AG20443 (cell line): ENCODE measurements at places on chromosomes 2 and 18.
A peak's percentile ranks its signal among the peaks of the same experiment; 100 is the strongest.

GRCh38 chr2:63422556-63422955, 165.7 kb downstream of the WDPCP start:
- DNase-seq, result no peak

GRCh38 chr2:229350117-229350805, 79.2 kb upstream of the PID1 start:
- DNase-seq, result no peak

- DNase-seq, result no peak
These were observed 238.0 kb upstream of the COPS8 start for GRCh38 chr2:236847538-236848263.

- DNase-seq, result no peak
These were observed 26.0 kb downstream of the ATOH8 start for GRCh38 chr2:85779641-85780315.

- no peak for DNase-seq
These were observed 47.0 kb upstream of the SEMA4C start for GRCh38 chr2:96916646-96917543.

DNA sequence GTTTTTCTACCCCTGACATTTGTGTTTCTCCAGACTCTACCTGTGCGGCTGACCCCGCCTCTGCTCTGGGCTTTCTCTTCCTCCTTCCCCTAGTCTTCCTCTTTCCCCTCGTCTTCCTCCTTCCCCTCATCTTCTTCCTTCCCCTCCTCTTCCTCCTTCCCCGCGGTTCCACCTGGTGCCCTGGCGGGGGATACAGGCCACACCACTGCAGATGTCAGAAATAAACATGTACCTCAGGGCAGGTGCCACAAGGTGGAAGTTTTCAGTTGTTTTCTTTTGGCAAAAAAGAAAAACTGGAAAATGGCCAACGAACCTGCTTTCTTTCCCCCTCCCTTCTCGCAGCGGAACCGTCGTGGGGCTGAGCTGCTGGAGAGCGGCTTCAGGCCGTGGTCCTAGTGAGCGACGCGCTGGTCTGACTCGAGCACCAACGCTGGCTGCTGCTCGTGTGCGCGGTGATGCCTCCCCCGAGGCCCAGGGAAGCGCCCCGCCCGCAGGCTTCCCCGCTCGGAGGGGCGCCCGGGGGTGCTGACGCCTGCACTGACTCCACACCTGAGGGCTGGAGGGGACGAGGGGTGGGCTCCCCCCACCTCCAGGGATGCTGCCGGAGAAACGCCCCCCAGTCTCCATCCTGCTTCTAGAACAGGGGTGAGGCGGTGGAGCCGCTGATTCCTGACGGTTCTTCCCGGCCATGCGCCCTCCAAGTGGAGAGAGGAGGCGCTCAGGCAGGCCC, 83.7 kb upstream of the ZNF516 start:
- DNase-seq, result no peak

GRCh38 chr2:228180181-228181097, 1.0 kb downstream of the SPHKAP start:
- DNase-seq, result peak; percentile 11

GRCh38 chr18:23970161-23971096, 44.1 kb upstream of the TTC39C start:
- DNase-seq, result no peak

DNA sequence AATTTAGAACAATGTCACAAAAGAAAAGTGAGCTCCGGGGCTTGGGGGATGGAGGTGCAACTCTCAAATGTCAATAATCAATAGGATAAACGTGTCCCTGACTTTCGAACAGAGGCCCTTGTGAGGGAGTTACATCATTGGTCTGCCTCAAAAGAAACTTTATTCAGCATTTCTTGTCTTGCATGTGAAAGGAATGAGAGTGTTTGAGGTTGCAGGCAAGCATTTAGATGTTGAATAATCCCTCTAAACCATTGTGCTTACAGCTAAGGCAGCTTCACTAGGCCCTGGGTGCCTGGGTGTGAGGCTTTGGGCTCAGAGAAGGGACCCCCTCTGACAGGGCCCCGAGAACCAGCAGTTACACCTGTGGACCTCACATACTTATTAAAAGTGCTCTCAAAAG, 28.6 kb upstream of the FHL2 start:
- DNase-seq, result no peak

DNA sequence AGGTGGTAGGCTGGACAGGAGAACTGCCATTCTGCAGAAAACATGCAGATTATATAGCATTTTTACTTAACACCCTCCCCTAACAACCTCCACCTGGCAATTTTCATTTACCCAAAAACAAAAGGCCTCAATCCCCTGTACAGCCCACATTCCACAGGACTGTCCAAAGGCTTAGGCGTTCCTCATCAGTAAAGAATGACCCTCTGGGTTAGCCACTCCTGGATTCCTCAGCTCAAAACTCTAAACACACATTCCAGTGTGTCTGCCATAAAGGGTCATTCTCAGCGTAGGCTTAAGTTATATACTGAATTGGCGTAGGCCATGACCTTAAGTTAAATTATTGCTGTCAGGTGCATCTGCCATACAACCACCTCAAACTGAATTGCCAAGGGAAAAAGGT, 261.8 kb upstream of the CHAC2 start:
- no peak for DNase-seq

- DNase-seq, result no peak
These were observed 202.3 kb downstream of the FAM210A start for GRCh38 chr18:13524054-13524453.

GRCh38 chr2:88451811-88452564, 505 bp downstream of the FOXI3 start:
- no peak for DNase-seq

DNA sequence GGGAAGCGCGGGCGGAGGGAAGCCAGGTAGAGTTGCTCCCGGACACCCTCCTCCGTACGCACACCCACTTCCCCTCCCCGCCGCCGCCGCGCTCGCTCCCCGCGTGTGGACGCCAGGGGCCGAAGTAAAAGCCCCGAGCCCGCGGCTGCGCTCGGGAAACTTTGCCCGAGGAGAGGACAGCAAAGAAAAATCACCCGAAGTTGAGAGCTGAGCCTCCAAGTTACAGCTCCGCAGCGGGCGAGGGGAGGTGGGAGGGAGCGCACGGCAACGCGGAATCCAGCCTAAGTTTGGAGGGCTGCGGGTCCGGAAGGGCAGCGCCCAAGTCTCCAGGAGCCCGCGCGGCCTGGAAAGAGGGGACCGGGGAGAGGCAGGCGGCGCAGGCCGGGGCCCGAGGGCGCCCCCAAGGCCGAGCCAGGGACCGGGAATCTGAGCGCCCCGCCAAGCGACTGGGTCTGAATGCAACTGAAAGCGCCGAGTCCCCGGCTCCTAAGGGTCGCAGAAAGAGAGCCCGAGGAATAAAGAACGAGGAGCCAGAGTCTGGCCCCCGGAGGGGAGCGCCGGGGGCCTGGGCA, 706 bp upstream of the BCL11A start:
- DNase-seq, result peak; percentile 20

DNA sequence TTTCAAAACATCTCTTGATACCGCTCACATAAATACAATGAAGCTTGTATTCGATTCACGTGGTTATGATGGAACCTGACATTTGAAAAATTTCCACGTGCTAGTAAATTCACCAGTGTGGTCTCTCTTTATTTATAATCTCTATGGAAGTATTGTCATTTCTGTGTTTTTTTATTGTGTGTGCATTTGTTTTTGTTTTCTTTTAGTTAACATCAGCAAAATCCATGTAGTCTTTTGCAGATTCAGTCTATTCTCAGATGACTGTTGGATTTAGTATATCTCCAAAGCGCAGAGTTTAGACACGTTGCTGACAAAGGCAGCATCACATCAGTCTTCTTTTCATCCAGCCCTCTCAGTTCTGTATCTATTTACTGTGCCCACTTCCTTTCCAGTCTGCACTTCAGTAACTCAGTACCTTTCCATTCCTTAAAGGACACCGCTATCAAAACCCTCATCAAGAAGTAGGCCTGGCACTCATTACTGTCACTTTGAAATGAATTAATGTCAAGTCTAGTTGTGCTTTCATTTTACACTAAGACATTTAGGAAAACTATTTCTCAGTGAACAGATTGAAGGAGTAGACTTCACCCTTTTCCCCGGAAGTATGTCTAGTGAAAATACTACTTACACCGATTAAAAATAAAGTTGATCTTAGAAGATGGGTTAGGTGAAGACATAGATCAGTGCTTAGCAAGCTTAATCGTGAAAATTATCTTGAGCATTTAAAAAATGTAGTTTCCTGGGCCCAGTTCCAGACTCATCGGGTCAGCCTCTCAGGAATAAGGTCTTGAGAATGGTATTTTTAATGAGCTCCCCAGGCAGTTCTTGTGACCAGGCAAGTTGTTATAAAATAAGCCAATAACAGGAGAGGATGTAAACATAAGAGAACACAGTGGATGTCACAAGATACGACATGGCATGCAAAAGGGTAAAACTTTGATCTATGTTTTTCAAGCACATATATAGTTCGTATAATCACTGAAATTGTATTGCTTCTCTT, 506.8 kb upstream of the ZEB2 start:
- DNase-seq, result peak; percentile 23

GRCh38 chr2:104862058-104862941, 8.4 kb downstream of the POU3F3 start:
- DNase-seq, result no peak

- DNase-seq, result no peak
These were observed 1.6 kb upstream of the NFE2L2 start for GRCh38 chr2:177265824-177266817.

DNA sequence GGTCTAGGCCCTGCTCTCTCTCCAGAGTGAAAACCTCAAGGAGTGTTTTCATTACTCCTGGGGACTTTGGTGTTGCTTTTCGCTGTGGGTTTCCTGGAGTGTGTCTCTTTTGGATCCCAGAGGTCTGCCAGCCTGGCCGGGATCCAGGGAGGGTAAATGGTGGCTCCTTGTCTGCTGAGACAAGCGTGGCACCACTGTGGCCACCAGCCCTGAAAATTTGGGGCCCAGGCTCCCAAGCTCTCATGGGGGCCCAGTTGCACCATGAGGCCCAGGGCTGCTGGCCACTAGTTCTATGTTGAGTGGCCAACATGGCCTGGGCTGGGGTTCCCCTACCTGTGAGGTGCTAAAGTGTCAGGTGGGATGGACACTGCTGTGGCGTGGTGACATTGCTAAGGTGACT, 144.8 kb downstream of the CTIF start:
- DNase-seq, result no peak

DNA sequence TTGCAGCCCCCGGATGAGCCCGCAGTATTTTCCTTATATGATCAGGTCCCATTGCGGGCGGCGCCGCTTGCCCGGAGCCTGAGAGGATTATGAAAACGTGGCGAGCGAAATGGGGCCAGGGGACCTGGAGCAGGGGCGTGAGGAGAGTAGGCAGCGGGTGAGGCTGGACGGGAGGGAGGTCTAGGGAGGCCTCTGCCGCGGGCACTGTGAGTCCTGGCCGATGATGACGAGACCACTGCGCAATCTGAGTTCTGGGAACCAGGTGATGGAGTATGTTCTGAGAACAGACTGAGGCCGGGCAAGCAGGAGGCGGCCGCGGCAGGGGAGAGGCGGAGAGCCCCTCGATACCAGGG, 790 bp upstream of the ACAA2 start:
- DNase-seq, result peak; percentile 43

DNA sequence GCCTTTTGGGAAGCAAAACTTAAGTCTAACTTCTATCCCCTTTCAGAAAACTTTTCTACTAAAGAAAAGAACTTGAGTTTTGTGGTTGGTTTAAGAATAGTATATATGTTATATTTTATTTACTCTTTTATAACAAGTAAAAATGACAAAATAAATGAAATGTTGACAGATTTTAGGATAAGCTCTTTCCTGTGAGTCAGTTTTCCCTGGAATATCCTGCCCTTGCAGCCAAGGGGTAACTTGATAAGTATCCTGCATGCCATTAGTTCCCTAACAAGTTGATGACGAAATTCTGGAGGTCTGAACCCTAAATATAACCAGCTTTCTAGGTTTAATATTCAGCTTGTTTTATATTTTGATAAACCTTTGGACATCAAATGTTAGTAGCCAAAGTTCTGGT, 7.3 kb upstream of the HTR2B start:
- DNase-seq, result peak; percentile 32

DNA sequence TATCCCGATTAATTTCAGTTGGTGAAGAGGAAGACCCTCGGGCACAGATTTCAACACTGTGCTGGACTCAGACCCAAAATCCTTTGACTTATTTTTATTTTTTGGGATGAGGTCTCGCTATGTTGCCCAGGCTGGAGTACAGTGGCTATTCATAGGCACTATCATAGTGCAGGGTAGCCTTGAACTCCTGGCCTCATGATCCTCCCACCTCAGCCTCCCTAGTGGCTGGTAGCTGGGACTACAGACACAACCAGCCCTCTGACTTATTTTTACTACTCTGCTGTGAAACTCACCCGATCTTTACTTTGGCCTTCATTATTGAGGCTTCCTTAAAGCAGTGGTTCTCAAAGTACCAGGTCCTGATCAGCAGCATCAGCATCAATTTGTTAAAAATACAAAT, 18.2 kb upstream of the ADAM17 start:
- no peak for DNase-seq

DNA sequence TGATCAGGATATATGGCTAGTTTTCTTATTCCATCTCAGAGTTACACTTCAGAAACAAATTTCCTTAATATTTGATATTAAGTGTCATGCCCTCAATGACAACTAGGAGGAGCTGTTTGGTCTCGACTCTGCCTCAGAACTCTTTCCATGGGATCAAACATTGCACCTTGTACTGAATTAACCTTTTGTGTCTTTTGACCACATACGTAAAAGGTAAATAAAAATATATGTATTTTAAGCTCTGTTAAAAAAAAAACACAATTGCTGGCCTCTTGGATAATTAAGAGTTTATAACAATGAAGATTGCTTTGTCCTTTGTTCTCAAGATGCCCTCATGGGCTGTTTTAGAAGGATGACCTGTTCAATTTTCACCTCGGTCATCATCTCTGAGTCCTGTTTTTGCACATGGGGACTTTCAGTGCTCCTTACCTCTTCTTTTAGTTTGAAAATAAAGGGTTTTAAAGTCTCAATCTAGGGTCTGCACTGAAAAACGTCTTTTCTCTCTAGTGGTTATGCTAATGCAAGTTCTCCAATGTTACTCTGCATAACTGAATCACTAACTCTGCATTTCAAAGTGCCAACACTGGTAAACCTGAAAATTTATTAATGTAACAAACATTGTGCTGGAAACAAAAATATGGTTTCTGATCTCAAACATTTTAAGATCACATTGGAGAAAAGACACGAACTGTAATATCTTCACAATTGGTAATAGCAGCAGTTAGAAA, 18.8 kb upstream of the FN1 start:
- peak; percentile 38 for DNase-seq

GRCh38 chr2:43526994-43527393, 68.8 kb downstream of the THADA start:
- DNase-seq, result no peak

- no peak for DNase-seq
These were observed 27.1 kb upstream of the TXNDC2 start for GRCh38 chr18:9858642-9859041.

- no peak for DNase-seq
These were observed 72.6 kb downstream of the TRABD2A start for GRCh38 chr2:84808279-84808678.
